Left kidney (tissue), 8 donors: ENCODE measurements at places on chromosomes 7 and 10. TPM values are rescaled to one million over a fixed set of nuclear protein-coding genes. Genes with fewer than 3 reads are reported as not detected.

The NAT16 gene
- not detected for polyA plus RNA-seq

DNA sequence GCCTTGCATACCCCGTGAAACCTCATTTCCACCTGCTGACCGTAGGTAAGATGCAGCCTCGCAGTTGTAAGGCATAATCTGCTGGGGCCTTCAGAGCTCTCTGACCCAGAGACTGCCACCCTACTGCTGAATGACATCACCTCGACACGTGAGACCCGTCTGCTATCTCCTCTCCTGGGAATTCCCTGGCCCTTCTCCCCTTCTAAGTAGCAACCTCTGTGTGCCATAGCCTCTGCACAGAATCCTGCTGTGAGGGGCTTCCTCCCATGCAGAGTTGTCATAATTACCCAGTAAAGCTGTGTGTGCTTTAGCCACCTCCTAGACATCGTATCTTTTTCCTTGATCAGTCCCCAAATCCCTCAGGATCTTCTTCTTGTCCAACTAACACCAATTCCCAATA lies 106.7 kb downstream of the CACNB2 start:
- no peak for DNase-seq

DNA sequence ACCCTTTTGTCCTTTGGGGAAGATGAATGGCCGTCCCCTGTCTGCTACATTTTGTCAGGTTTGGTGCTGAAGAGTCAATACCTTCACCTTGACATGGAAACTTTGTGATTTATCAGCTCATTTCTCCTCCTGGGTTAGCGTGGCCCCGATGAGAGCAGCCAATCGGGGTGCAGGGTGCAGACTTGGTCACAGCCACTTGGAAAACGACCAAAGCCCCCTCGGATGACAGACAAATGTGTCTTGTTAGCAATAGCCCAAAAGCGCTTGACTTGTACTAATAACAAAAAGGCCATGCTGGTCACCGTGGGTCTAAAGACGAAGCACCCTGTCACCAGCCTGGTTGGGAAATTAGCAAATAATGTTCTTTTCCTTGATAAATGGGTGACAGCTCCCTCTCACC lies 103.7 kb downstream of the EBF3 start:
- DNase-seq = no peak

GRCh38 chr7:115910541-115911164 lies 119.9 kb downstream of the TFEC start:
- peak; percentile 56 for DNase-seq

DNA sequence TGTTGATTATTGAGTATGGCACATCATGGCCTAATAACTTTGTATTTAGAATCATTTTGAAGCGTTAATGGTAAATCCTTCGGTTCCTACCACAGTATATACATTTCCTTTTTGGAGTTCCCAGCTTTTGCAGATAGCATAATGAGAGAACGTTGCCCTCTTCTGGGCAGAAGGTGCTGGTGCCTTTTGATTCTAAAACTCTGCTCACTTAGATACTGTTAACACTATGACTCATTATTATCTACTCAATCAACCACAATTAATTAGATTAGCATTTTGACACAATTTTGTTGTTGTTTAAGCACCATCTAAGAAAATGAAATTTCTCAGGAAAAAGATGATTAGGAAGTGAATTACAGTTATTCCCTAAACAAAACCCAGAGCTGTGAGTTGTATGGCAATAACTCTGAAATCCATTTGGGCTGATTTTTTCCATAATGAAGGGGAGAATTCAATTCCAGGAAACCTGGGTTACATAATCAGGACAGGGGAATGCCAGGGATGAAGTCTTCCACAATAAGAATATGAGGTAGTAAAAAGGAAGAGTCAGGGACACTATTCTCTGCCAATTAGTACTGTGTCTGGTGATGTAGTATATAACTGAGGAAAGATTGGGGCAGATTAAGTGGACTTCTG lies 11.5 kb upstream of the DLD start:
- peak; percentile 31 for DNase-seq

GRCh38 chr10:49106451-49106850 lies 8.9 kb downstream of the VSTM4 start:
- no peak for DNase-seq

GRCh38 chr7:44982535-44982923 lies 3.7 kb upstream of the MYO1G start:
- no peak for DNase-seq

DNA sequence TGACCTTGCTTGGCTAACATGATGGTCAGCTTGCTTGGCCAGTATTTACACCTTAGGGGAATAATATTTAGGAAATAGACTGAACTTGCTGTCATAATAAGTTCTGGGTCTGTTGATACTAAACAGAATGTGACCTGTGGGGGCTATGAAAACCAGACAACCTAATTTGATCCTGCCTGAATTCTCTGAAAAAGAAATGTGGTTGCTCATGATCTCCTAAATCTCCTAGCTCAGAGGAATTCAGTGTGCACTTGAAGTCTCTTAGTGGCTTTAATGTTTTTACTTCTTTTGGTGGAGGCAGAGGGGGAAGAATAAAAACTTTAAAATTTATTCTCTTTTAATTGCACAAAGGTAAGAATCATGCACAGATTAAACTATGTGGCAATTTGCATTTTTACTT lies 205.2 kb downstream of the SEC23IP start:
- no peak for DNase-seq

DNA sequence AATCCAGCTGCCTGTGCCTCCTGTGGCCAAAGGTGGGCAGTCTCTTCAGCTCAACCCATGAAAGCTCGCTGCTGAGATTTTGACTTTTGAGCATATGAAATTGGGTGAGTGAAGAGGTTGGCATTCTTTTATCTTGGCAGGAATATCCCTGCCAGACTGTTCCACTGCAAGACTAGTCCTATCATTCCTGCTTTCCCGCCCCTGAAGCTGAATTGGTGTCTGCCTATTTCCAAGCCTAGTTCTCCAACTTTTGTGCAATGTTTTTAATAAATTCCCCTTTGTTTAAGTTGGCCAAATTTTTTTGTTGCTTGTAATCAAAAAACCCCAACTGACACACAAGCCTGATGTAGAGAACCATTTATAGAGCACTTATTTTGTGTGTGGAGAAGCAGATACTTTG lies 34.8 kb upstream of the BICC1 start:
- DNase-seq = no peak

DNA sequence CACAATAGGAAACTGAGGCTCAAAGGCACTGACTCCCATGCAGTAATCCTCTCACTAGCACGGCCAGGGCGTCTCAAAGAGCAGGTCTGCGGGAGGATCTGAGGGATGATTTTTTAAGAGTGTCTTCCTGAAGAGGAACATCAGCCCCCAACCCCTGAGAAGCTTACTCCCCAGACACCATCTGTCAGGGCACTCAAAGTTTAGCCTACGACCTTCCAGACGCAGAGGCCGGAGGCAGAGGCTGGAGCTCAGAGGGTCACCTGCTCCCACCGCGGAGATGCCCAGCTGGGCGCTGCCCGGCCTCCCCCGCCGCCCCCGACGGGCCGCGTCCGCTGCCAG lies 1.7 kb downstream of the ZNF777 start:
- no peak for DNase-seq

DNA sequence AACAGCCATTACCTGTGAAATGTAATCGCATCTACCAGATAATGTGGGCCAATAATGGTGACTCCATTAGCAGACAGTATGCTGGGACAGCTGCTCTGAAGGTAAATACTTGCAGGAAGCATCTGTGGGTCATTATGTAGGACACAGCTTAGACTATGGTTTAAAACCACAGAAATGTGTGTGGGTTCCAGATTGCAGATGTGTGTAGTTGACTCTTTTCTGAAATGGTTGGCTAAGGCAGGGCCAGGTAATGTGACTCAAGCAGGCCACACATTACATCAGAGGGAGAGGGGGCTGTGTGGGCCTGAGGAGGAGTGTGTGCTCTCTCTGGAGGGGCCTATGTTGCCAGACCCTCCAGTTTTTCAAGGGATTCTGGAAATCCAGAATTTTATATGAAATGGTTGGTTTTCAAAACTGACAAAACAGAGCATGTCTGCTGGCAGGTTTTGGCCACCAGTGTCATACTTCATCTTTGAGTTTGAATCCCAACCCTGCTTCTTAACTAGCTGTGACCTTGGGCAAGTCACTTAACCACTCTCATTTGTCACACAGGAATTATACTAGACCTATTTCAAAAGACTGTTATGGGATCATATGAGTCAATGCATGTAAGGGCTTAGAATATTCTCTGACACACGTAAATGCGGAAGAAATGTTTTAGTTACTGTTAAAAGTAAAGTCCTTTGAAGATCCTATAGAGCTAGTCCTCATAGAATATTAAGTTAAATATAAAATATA lies 64.5 kb downstream of the MCMBP start:
- DNase-seq = no peak

- DNase-seq = peak; percentile 26
These were observed 221.0 kb downstream of the TWIST1 start for GRCh38 chr7:18896343-18896975.

DNA sequence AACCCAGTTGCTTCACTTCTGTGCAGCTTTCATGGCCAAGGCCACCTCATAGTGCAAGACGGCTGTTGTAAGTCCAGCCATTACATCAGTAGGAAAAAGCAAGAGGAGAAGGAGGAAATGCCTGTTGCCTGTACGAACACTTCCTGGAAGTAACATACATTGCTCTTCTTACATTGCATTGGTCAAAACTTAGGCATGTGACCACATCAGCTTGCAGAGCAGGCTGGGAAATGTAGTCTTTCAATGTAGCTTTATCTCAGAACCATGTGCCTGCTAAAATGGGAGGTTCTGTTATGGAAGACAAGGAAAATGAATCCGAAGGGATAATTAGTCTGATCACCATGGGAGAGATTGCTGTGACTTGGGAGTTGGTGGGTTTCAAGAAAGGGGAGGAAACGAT lies 4.3 kb downstream of the SLC29A3 start:
- no peak for DNase-seq
